ENCODE measurements at places on chromosomes 1 and 21.

DNA sequence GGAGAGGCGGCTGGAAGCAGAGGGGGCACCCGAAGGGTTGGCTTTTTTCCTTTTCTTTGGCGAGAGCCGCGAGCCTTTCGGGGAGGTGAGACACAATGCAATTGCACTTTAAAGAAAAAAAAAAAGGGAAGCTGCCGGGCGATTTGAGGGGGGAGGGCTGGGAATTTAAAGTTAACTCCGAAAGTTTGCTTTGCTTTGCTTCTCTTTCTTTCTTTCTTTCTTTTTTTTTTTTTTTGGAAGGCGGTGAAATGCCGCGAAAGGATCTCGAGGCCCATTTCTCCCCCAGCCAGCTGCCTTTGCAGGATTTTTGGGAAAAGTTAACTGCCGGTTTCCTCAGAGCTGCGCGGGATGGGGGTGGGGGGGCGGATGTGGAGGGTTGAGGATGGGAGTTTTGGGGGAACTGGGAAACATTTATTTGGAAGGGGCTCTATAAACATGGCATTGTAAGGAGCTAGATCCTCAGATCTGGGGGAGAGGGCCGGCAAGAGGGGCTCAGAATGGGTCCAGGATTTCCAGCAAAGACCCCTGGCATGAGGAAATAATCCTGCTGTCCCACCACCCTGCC is 997 bp downstream of the ZNF362 start:
- DNase-seq = no peak

- no peak for DNase-seq
Observed at GRCh38 chr1:2350911-2351655, 40.3 kb downstream of the MORN1 start.

- DNase-seq = peak; percentile 55
Observed at GRCh38 chr1:101309334-101310311, 72.8 kb downstream of the S1PR1 start.

DNA sequence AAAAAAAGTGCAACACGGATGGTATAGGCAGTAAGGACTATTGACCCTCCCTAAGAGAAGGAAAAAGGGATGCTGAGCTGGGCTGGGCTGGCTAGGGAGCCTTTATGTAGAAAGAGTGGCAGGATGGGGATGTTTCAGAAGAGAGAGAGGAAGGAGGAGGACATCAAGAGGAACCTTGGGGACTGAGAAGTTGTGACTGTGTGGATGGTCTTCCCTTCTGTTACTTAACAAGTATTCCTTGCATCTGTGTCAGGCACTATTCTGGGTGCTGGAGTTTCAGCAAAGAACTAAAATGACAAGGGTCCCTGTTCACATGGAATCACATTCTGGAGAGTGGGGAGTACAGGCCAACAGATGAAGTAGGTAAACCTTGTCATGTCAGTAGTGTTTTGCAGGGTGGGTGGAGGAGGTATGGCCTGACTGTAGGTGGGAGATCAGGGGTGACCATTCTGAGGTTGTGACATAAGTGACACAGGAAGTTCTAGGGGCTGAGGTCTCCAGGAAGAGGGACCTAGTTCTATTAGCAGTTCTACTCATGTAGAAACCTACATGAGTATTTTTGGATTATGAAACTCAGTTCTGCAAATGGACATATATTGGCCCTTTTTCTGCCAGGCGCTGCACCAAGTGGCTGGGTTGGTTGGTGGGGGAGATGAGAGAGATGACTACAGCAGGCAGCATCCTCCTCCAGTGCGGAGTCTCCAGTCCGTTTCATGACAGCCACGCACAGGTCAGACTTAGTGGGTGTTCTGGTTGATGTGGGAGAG is 53.8 kb downstream of the PRDM2 start:
- no peak for DNase-seq

GRCh38 chr1:110785055-110785454 is 87.9 kb upstream of the CD53 start:
- DNase-seq = no peak

- DNase-seq = no peak
Observed at GRCh38 chr1:72891976-72892375, 609.6 kb upstream of the NEGR1 start.

GRCh38 chr21:45889256-45889655 is 92.3 kb upstream of the COL6A1 start:
- DNase-seq = no peak

GRCh38 chr21:38821959-38822682 is 16.4 kb downstream of the ETS2 start:
- no peak for DNase-seq

GRCh38 chr1:94045465-94046056 is 75.4 kb downstream of the ABCA4 start:
- DNase-seq = no peak

GRCh38 chr1:201999625-202000238 is 10.7 kb upstream of the ELF3 start:
- no peak for DNase-seq

- no peak for DNase-seq
Observed at GRCh38 chr1:109370712-109371340, 26.9 kb downstream of the SORT1 start.

GRCh38 chr1:116375887-116376728 is 3.1 kb downstream of the ATP1A1 start:
- DNase-seq = no peak

DNA sequence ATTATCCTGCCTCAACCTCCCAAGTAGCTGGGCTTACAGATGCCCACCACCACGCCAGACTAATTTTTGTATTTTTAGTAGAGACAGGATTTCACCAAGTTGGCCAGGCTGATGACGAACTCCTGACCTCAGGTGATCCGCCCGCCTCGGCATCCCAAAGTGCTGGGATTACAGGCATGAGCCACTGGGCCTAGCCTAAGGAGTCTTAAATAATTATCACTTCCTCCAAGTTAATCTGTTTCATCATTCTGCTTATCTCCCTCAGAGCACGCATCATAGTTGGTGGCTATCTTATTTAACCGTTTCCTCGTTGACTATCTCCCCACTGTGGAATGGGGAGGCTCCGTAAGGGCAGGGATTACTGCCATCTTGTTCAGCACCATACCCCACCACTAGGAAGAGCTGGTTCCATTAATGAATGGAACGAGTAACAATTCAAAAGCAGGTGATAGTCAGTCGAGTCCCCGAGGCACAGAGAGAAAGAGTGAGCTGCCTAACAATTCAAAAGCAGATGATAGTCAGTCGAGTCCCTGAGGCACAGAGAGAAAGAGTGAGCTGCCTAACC is 52.7 kb downstream of the GLUL start:
- DNase-seq = no peak

- DNase-seq = no peak
Observed at GRCh38 chr1:28792644-28793121, 19.3 kb upstream of the OPRD1 start.

DNA sequence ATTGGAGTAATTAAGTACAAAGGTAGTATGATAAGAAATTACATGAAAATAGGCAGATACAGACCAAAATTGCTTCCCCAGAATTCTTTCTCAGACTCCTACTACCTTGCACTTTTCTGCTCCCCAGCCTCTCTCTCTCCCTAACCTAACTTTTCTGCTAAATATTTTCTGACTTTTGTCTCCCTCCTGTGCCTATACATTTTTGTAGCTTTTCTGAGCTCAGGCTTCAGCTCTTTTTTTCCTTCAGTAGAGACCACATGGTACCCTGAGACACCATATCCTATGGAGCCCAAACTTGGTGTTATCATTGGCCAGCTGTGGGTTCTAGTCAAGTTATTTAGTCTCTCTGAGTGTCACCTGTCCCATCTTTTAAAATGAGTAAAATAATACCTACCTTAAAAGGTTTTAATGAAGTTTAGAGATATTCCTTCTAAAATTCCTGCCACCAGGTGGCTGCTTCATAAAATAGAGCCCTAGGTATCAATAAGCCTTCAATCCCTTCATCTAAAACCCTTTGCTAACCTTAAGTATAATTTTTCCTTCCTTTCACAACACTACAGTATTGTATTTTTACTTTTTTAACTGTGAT is 237.6 kb upstream of the DUSP10 start:
- no peak for DNase-seq

GRCh38 chr1:160077486-160077885 is 3.9 kb upstream of the KCNJ9 start:
- no peak for DNase-seq
